ENCODE measurements at places on chromosomes 7 and 10.

DNA sequence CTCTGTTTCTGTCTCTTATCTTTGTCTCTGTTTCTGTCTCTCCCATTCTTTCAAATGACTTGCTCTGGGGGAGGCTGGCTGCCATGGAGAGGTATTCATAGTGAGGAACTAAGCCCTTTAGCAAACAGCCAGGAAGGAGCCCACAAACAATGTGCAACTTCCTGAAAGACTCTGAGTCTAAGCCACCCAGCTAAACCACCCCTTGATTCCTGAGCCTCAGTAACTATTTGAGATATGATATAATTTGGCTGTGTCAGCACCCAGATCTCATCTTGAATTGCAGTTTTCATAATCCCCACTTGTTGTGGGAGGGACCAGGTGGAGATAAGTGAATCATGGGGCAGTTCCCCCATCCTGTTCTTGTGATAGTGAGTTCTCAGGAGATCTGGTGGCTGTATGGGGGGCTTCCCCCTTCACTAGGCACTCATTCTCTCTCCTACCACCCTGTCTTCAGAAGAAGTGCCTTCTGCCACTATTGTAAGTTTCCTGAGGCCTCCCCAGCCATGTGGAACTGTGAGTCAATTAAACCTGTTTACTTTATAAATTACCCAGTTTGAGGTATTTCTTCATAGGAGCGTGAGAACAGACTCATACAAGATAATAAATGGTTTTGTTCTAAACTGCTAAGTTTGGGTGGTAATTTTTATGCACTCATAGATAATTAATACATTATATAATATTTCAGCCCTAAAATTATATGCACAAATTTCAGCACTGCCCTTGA lies 121.2 kb upstream of the FOXP2 start:
- no peak for DNase-seq

GRCh38 chr10:29370097-29371092 lies 81.5 kb downstream of the LYZL1 start:
- no peak for DNase-seq

- no peak for DNase-seq
Observed at GRCh38 chr7:120395526-120396019, 122.6 kb downstream of the KCND2 start.

- no peak for DNase-seq
Observed at GRCh38 chr10:62632071-62632809, 172.3 kb upstream of the ADO start.
